BJ (cell line): ENCODE measurements at places on chromosomes 12 and 14.

GRCh38 chr14:75521415-75522199, 662 bp upstream of the BATF start:
- no peak for DNase-seq

DNA sequence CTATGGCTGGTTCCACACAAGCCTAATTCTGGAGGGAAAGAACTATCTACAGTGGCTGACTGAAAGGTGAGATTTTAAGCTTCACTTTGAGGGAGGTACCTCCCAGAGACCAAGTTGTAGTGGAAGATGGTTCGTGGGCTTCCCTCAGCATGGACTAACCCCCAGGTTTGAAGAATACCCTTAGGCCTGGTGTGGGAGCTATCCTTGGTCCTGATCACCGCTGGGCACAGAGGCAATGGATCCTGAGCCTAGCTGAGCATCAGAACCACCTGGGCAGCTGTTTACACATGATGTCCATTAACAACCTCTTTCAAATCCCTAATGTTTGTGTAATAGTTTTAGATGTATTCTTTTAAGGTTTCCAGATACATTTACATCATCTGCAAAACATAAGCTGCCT, 10.3 kb downstream of the DAO start:
- DNase-seq, result no peak

- DNase-seq, result no peak
These were observed 19.0 kb upstream of the ADGRD1 start for GRCh38 chr12:130934753-130935152.

GRCh38 chr14:95353664-95354063, 34.0 kb upstream of the CLMN start:
- DNase-seq, result no peak

DNA sequence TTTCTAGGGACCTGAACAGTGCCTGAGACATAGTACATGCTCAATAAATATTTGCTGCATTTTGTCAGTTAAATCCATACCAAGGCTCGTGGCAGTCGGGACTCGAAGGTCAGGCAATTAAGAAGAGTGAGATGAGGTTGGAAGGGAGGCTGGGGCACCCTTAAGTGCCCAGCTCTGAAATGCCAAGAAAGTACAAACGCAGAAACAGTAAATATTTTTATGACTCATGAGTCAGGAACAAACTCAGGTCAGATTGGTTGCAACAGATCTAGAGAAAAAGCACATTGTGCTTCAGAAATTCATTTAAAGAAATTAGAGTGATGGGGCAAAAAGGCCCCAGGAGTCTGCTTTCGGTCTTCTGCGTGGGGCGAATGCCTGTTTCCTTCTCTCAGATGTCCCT, 83.0 kb upstream of the FZD10 start:
- DNase-seq, result no peak

DNA sequence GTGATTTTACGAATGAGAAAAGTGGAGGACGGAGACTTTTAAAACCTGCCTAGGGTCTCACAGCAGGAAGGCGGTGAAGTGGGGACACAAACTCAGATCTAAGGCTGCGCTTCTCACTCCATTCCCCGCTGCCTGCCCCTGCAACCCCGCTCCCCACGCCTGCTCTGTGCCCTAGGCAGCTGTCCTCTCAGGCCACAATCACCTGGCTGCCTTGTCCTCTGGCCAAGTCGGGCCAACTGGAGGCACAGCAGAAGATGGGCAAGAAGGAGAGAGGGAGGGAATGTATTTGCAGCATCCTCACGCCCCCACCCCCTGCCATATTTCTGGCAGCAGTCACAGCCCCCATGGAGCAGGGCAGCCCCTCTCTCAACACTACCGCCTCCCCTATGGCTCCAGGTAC, 94.9 kb downstream of the CHGA start:
- DNase-seq, result no peak

GRCh38 chr12:116604178-116604895, 45.2 kb downstream of the MAP1LC3B2 start:
- no peak for DNase-seq
